ENCODE measurements at places on chromosomes 3 and 15.

GRCh38 chr15:97717806-97718205 is 242.7 kb upstream of the ARRDC4 start:
- no peak for DNase-seq

DNA sequence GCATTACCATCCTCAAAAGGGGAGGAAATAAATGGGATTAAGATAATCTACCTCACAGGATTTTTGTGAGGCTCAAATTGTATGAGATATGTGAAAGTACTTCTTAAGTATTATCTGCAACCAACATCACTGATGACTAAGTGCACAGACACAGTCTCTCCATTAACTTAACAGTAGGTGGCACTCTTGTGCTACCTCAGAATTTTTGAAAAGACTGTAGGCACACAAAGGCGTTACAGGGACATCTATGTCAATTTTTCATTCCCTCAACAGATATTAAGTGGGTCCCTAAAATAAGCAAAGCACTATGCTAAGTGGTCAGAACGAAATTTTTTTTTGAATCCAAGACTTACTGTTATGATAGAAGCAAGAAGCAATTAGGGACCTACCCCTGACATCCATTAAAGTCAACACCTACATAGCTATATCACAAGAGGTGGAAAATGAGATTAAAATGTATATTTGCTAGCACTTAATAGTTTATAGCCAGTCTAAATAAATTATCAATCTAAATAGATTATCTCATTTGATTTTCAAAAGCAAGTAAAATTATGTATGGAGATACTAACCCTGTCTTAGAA is 52.9 kb downstream of the RYK start:
- DNase-seq = peak; percentile 58

- no peak for DNase-seq
Measured at GRCh38 chr3:33152363-33153360, 38.8 kb downstream of the CRTAP start.

DNA sequence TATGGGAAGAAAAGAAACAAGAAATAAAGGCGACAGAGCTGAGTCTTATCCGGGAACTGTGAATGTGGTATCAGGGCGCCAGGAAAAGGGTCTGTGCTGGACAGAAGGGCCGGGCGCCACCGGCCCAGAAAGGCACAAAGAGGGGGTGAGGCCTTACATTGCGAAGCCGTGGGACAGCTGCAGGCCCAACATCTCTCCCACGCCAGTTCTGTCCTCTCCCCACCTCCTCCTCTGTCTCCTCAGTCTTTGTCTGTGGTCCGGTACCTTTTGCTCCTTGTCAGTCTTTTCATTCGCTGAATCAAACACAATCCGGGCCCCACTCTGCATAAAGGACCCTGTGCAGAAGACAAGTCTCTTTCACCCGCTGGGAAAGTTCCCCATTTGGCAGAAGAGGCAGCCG is 81.8 kb downstream of the LRIG1 start:
- DNase-seq = no peak

- DNase-seq = no peak
Measured at GRCh38 chr3:116930786-116931185, 221.2 kb downstream of the TUSC7 start.

- DNase-seq = no peak
Measured at GRCh38 chr3:141044695-141045641, 6.2 kb upstream of the SPSB4 start.

- DNase-seq = no peak
Measured at GRCh38 chr3:142117056-142117851, 32.1 kb downstream of the TFDP2 start.

- no peak for DNase-seq
Measured at GRCh38 chr3:21484057-21484827, 266.8 kb downstream of the ZNF385D start.

GRCh38 chr3:69496856-69497255 is 111.0 kb upstream of the FRMD4B start:
- no peak for DNase-seq

DNA sequence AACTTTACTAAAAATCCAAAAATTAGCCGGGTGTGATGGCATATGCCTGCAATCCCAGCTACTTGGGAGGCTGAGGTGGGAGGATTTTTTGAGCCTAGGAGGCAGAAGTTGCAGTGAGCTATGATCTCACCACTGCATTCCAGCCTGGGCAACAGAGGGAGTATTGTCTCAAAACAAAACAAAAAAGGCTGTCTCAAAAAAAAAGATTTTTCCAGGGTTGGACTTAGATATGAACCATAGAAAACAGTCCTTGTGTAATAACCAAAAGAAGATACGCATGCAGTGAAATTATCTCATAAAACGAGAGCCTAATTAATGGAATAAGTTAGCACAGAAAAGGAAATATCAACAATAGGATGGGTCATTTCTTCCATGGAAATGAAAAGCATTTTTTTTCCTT is 320.4 kb upstream of the RASGRP1 start:
- no peak for DNase-seq

- DNase-seq = no peak
Measured at GRCh38 chr3:187612656-187613055, 57.5 kb downstream of the SST start.

GRCh38 chr3:72658466-72659100 is 189.7 kb downstream of the SHQ1 start:
- no peak for DNase-seq

DNA sequence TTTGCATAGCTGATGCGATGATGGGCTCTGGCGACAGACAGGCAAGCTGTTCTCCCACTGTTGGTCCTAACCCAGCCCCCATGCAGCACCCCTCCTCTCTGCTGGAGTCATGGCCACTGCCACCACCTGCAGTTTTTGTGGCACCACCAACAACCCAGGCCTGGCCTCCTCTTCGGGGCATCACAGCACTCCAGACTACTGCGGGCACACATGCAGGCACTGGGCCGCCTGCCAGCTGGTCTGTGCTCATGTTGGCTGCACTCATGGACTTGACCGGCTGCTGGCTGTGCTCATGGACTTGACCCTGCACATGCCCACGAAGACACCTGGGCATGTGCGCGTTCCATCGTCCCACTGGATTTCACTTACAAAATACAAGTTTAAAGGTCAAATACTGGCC is 130.9 kb upstream of the TMEM108 start:
- no peak for DNase-seq

GRCh38 chr3:111831840-111832239 is 27.2 kb upstream of the PHLDB2 start:
- DNase-seq = peak; percentile 29

DNA sequence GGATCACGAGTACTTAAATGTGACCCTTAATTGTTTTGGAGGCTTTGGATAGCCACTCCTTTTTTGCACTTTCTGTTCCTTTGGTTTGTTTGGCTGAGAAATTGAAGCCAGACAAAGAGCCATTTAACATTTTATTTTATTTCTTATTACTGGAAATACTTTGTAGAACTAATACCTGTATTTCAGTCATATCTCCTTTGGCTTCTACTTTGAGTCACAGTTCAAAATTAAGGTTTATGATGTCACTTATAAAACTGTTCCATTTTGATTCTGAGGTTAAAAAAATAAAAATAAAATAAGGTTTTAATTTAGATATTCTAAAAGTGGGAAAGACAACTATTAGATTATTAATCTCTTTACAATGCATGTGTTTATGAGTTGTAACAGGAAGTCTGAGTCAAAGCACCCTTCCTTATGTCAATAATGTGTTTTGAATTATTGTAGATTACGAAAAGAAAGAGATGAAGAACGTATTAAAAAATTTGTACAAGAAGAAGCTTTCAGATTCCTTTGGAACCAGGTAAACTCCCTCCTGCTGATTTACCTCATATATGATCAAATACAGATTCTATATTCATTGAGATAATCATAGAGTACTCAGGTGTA is 16.9 kb upstream of the NXPE3 start:
- no peak for DNase-seq

- DNase-seq = no peak
Measured at GRCh38 chr3:7897655-7898054, 604.0 kb upstream of the LMCD1 start.

DNA sequence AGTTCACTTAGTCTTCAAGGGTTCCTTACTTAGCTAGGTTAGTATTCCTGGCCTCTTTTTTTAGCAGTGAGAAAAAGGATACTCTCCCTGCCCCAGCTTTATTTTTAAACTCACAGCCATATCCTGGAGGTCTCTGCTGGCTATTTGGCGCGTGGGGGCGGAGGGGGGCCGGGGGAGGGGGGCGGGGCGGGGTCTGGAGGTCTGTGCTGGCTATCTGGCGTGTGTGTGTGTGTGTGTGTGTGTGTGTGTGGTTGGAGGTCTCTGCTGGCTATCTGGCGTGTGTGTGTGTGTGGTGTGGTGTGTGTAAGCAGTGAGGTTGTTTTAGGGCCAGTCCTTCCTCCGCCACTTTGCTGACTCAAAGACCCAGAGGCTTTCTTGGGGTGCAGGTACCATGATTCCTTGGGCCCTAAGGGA is 579 bp upstream of the PLAAT1 start:
- DNase-seq = no peak
